Choroid plexus epithelial cell (primary cell): ENCODE measurements at places on chromosomes 2 and 18.

GRCh38 chr2:106366204-106366885, 101.9 kb downstream of the RGPD3 start:
- no peak for DNase-seq

- peak; percentile 75 for DNase-seq
Observed at GRCh38 chr18:57561728-57562423, 24.6 kb downstream of the FECH start.

GRCh38 chr2:8328217-8328616, 353.6 kb upstream of the ID2 start:
- no peak for DNase-seq

DNA sequence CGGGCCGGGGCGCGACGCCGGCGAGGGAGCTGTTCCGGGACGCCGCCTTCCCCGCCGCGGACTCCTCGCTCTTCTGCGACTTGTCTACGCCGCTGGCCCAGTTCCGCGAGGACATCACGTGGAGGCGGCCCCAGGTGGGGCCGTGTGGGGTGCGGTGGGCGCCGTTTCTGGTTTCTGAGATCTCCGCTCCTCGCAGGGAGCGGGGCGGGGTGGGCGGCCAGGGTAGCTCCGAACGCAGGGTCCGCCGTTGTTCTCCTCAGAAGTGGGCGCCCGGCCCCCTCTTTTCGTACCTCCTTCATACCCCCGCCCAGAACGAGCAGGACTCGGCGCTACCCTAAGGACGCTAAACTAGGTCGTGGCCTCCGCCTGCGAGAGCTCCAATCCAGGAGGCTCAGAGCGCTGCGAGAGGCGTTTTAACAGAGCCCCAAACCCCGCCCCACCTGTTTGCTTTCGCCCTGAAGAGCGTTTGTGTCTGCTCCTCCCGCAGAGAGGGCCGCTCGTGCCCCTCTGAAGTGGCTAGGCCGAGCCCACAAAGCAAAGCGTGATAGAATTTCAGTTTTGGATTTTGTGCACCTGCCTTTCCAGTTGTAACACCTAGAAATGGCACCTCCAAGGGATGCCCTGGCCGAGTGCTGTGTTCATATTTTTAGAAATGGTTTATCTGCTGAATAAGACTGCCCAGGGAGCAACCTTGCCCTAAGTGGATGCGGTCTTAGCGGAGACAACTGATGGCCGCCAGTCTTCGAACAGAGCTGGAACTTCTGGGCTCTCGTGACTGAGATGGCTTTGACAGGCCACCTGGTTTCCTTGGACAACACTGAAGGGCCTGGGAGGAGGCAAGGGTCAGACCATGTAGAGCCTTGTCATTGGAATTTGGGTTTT, 626 bp downstream of the CAPN10 start:
- no peak for DNase-seq

- peak; percentile 61 for DNase-seq
Observed at GRCh38 chr2:180077295-180077906, 70.3 kb upstream of the CWC22 start.

GRCh38 chr2:29317801-29318485, 202.7 kb downstream of the CLIP4 start:
- DNase-seq, result no peak

- DNase-seq, result no peak
Observed at GRCh38 chr2:115168457-115168856, 726.0 kb downstream of the DPP10 start.
